ENCODE measurements at places on chromosomes 13 and 19.

DNA sequence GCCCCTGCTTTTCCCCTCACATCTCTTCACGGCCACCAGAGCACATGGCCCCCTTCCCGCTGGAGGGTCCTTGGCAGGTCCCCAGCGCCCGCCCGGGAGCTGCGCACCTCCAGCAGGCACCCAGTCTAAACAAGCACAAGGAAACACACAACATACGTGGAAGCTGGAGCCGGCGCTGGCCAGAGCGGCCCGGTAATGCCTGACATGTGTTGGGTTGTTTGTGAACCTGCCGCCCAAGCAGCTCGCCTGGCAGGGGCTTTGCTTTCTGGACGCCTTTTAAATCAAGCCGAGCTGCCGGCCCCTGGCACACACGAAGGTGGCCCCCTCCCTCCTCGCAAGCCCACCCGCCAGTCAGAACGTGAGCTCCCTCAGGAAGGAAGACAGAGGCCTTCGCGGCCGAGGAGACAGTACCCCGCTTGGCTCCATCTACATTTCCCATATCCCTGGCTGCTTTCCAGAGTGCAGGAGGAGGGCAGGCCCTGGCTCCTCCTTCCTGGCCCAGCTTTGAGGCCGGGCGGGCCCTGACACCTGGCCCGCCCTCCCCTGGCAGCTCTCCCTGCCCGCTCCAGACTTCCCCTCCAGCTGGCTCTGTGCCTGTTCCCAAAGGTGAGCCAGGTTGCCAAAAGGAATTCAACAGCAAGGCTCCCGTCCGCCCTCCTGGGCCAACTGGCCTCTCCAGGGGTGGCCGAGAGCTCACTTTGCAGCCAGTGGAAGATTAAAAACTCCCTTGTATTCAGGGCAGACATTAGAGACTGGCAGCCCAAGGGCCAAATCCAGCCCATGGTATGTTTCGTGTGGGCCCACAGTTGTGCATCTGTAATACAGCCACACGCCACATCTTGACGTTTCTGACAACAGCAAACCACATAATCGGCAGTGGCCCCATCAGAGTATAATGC is 28.7 kb downstream of the COMP start:
- peak; percentile 98 for DNase-seq

DNA sequence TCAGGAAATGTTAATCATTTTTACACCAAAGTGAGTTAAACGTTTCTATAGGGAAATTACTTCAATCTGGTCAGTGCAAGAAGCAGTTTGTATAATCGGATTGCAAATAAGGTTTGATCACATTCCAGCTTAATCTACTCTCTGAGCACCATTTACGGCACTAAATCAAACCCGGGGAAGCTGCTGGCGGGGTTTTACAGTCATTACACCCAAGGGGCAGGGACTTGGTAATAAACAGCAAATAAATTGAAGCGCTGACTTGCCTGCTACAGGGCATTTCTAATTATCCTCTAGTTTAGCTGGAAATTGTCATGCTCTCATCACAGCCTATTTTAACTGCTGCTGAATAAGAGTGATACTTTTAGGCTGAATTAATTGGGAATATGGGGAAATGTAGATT is 152.1 kb upstream of the SOX21 start:
- no peak for DNase-seq

DNA sequence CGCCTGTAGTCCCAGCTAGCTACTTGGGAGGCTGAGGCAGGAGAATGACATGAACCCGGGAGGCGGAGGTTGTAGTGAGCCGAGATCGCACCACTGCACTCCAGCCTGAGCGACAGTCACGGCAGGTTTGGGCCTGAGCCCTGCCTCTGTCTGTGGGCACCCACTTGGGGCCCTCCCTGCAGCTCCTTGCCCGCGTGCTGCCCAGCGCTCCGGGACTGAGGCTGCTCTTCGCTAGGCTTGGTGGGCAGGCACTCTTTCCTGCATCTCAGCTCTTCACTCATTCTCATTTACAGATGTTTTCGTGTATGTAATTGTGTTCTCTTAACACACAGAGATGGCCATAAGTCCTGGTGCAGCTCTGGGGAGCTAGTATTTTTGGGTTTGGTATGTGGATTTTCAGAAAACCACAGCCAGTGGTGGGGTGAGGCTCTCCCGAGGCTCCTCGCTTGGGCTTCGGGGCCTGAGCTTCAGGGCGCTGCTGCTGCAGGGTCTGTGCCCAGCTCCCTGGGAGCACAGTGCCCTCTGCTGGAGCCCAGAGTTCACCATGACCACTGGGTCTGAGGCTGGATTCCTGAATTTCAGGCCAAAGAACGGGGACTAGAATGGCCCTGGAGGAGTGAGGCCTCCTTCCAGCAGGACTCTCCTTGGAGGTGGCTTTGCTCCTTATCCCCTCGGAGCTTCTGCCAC is 15.2 kb downstream of the UPF1 start:
- DNase-seq: peak; percentile 72

DNA sequence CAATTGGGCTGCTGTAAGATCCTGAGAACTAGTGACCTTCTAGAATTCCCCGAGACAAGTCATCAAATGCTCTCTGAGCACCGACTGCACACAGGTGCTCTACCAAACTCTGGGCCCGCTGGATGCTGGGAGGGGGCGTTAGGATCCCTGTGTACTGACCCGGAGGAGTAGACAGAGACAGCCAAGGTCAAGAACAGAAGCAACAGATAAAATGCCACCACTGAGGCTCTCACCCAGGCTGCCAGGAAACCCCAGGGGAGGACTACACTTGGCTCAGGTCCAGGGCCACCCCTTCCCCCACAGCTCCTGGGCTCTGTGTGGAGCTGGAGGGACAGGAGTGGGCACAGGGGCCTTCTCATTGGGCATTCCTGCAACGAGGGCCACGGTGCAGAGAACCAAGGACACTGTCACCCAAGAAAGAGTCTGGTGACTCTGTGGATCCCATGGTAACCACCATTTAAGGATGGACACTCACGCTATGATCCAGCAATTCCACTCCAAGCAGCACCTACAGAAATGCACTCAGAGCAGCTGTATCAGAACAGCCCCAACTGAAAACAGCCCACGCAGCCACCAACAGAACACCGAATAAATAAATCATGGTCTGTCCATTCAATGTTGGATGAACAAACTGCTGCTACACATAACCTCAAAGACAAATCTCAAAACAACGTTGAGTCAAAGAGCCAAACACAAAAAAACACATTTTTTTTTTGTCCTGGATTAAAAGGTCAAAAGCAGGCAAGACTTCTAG is 16.8 kb upstream of the SLC35E1 start:
- DNase-seq: no peak

GRCh38 chr13:110915874-110916206 is 971 bp upstream of the ANKRD10 start:
- no peak for DNase-seq

- peak; percentile 4 for DNase-seq
Observed at GRCh38 chr19:51246164-51246552, 4.7 kb upstream of the SIGLECL1 start.

- no peak for DNase-seq
Observed at GRCh38 chr13:41401366-41401765, 56.0 kb upstream of the RGCC start.

All from MCF 10A (cell line).